ENCODE measurements at places on chromosomes 12 and 14.

- DNase-seq: no peak
Observed at GRCh38 chr12:46915836-46916235, 90.0 kb upstream of the SLC38A4 start.

DNA sequence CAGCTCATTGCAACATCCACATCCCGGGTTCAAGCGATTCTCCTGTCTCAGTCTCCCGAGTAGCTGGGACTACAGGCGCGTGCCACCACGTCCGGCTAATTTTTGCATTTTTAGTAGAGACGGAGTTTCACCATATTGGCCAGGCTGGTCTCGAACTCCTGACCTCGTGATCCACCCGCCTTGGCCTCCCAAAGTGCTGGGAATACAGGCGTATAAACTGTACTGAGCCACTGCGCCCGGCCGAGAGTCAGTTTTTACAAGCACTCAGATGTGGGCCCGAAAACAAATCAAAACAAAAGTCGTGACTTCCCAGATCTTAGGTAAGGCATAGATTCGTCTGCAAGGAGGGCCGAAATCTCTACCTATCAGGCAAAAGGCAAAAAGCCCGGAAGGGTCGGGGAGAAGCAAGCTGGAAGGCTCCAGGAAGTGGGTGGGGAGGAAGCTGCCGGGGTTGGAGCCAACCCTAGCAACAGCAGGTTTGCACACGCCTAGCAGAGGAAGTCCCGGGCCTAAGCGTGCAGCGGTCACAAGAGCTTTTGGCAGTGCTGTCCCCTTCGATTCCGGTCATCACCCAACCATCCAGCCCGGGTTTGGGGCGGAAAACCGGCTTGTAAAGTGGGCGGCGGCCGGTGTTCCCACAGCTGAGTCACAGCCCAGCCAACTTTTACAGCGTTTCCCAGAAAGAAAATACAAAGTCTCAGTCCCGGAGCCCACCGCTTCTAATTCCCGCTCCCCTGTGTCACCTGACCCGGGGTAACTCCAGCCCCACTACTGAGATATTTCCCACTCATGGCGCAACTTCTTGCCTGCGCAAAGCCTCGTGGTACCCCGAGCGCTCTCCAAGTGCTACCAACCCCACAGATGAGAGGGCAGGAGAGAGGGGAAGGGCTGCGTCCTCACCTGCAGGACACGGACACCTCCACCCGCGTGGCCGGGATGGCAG is 583 bp downstream of the CPNE8 start:
- no peak for DNase-seq

DNA sequence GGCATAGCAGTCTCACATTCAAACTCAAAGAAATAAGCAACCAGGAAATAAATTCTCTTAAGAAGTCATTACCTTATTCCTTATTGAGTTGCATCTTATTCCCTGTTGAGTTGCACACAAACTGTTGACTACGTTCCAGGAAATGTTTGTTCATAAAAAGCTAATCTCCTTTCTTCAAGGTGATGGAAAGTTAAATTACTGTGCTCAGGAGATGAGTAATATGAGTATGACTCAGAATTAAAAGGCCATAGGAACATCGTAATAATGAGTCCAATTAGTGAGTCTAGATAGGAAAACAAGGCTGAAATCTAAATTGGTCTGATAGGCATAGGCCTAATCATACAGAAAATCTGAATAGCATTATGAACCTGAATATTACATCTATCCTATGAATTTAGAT is 203.1 kb downstream of the SLC2A13 start:
- no peak for DNase-seq

- no peak for DNase-seq
Observed at GRCh38 chr12:123059500-123059899, 79.0 kb downstream of the ARL6IP4 start.

DNA sequence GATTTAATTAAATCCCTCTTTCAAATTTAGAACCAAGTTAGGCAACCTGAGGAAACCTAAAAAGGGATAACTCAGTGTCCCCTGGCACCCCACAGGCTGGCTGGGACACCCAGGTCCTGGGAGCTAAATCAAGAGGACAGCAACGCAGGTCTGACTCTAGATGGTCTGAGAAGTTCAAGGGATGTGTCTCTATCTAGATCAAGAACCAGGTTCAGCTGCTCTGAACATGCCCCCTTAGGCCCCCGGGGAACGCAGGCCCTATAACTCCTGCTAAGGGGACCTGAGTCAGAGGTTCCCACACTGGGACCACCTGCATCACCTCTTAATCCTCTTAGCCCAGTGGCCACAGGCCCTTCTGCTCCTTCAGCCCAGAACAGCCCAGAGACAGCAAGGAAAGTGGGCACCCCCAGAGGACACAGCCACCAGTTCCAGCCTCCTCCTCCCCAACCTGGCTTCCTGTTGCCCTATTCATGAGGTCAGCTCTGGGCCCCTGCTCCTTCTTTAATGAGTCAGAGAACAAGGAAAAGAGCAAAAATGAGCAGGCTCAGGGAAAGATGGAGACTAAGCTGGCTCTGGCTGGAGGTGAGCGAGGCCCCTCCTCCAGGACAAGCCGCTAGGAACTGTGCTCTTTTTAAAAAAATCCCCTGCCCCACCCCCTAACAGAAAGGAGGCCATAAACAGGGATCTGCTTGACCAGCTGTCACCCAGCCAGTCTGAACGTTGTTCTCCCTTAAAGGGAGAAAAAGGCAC is 10.8 kb downstream of the PITPNM2 start:
- DNase-seq: no peak

- peak; percentile 86 for DNase-seq
Observed at GRCh38 chr12:124609041-124609989, 41.9 kb upstream of the NCOR2 start.

- no peak for DNase-seq
Observed at GRCh38 chr14:86450085-86450484, 920.1 kb downstream of the FLRT2 start.

- no peak for DNase-seq
Observed at GRCh38 chr12:2049604-2050540, 2.9 kb upstream of the CACNA1C start.

GRCh38 chr12:7747246-7747645 is at the start of gene CLEC4C:
Gene CLEC4C (minus strand): TSS chr12:7747375. CDS start chr12:7747348, 27 bp downstream.
- DNase-seq: no peak

- DNase-seq: no peak
Observed at GRCh38 chr14:24040692-24041091, 11.1 kb upstream of the CARMIL3 start.

- DNase-seq: no peak
Observed at GRCh38 chr14:101849640-101850039, 88.1 kb downstream of the PPP2R5C start.

GRCh38 chr12:78863482-78864402 is 832 bp upstream of the SYT1 start:
- peak; percentile 61 for DNase-seq

- no peak for DNase-seq
Observed at GRCh38 chr14:38079268-38079667, 128.4 kb upstream of the SSTR1 start.

DNA sequence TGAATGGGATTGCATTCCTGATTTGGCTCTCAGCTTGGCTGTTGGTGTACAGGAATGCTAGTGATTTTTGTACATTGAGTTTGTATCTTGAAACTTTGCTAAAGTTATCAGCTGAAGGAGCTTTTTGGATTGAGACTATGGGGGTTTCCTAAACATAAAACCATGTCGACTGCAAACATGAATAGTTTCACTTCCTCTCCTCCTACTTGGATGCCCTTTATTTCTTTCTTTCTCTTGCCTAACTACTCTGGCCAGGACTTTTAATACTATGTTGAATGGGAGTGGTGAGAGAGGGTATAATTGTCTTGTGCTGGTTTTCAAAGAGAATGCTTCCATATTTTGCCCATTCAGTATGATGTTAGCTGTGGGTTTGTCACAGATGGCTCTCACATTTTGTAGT is 141.5 kb downstream of the CEP83 start:
- no peak for DNase-seq

DNA sequence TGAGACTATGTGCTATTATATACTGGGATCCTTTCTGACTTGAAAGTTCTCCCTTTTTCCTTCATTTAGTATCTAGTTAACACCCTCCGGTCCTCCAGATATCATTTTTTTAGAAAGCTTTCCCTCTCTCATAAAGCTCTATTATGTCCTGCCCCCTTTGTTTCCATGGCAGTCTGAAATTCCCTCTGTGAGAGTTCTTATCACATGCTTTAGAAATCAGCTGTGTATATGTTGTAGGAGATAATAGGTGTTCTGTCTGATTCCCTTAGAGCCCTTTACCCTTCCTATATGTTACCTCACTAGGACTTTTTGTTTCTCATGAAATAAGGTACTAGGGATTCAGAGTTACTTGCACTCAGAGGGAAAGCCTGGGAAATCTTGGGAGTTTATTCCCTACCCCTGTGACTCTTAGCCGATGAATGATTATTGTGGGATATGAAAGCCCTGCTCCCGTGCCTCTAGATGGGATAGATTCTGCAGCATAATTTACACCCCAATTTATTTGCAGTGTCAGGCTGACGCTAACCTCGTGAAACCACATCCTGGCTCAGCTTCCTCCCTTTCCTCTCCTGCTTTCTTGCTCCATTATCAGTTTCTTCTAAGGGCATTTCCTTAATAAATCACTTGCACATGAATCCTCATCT is 448.4 kb downstream of the MDGA2 start:
- DNase-seq: no peak

DNA sequence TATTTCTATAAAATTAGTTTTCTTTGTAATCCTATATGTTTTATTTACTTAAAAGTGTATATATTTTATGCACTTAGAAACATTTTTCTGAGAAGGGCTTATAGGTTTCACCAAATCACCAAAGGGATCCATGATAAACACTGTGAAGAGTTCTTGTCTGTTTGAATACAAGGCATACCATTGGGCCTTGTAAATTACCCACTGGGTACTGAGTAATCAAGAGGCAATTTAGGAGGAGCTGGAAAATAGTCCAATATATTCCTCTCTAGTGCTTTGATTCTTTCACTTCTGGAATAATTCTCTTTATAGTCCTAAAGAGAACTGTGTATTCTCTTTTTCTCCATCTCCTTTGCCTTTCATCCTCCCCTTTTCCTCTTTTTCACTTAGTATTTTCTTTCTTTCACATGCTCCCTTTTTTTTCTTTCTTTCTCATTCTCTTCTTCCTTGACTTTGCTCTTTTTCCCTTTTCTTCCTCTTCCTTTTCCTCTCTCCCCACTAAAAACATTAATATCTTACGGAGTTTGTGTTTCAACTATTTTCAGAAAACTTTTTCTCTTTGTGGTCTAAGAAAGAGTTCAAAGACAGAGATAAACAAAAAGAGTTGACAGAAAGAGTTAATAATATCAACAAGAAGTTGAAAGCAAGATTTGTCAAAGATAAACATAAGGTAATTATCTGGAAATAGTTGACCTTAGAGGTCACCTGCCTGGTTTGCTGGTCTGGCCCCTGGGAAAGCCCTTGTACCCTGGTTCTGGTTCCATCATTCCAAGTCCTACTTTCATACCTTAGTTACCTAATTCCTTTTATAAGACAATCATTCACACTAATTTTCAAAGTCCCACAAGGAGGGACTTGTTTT is 435.3 kb downstream of the RAD51B start:
- DNase-seq: no peak

DNA sequence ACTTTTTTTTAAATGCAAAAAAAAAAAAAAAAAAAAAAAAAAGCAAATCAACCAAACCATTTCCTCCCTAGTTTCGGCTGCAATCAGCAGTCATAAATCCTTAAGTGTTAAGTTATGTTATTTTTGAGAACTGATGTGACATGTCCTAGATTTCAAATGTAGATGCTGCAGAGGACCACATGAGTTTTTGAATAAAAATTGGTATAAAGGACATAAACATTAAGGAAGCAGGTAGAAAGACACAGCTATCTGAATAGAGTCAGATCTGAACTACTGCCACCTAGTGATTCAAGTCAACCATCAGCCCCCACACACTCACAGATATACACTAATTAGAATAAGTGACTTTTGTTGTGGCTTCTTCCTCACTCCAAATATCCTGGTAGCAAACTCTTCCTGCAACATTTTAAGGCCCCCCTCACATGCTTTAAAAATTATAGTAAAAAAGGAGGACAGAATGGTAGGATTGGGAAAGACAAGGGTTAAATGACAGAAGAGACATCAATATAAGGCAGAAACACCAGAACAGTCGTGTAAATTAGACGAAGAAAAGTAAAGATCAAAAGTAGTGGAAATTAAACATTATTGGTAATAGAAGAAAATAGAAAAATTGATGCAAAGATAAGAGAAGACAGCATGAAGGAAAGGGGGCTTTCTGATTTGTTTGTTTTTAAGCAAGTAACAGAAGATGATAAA is 394.5 kb upstream of the ATP2B1 start:
- no peak for DNase-seq

- no peak for DNase-seq
Observed at GRCh38 chr12:130523863-130524614, 186.4 kb downstream of the PIWIL1 start.

DNA sequence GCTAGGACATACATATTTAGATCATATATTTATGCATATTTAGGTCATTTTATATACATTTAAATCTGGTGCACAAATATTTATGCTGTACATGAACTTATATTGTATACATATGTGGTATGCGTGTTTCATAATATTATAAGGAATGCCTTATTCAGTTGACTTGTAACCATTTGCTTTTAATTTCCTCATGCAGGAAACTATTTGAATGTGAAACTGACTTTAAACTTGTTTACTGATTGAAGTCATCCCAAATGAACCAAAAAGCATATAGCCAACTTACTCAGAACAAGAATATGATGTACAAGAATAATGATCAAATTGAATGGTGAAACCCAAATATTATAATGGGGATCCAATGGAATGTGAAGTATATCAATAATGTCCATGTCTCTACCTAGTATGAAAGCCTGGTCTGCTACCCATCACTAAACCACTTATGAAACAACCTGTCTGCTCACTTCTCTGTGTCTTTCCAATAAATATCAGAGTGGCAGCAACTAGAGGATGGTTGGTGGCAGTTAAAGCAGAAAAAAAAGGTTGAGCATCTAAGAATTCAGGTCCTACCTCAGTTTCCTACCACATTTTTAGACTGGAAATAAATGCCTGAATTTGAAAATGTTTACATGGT is 38.3 kb downstream of the RPS6KA5 start:
- DNase-seq: no peak

DNA sequence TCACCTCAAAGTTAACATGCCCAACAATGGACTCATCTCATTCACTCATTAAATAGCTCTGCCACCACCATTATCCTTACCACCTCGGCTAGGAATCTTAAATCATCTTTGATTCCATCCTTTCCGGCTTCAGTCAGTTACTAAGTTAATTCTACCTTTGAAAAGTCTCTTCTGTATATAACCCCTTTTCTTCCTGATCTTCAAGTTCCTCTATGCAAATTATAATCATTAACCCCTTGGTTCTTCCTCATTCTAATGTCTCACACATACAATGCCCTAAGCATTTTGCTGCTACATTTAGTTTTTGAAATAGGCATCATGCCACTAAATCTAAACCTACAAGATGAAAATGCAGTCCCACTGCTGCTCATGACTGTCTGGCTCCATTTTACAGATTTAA is 51.6 kb downstream of the ATP2B1 start:
- no peak for DNase-seq
